ENCODE measurements at places on chromosomes 3 and 15.

DNA sequence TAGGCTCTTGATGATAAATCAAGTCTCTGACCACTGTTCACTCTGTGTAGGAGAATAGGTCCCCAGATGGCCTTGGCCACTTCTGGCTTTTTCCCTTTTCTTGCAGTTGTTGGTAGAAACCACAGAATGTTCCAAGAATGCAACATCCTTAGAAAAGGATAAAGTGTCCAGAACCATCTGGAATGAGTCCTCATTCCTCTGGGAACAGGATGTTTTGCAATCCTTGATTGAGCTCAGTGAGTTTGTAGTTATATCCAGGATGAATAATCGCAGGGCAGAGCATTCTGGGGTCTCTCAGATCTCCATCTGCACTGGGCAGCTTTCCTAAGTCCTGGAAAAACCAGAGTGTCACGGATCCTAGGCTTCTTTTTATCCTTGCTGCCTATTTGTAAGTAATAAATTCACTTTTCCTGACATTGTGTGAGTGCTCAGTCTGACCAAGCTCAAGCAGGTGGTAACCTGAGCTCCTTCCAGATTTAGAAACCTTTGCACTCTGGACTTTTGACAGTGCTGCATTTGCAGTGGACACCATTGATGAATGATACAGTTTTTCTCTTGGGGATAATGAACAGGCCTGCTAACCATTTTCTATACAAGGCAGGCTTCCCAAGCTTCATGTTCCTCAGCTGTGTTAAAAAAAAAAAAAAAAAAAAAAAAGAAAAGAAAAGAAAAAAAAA, 1028.6 kb downstream of the OTOL1 start:
- no peak for DNase-seq

DNA sequence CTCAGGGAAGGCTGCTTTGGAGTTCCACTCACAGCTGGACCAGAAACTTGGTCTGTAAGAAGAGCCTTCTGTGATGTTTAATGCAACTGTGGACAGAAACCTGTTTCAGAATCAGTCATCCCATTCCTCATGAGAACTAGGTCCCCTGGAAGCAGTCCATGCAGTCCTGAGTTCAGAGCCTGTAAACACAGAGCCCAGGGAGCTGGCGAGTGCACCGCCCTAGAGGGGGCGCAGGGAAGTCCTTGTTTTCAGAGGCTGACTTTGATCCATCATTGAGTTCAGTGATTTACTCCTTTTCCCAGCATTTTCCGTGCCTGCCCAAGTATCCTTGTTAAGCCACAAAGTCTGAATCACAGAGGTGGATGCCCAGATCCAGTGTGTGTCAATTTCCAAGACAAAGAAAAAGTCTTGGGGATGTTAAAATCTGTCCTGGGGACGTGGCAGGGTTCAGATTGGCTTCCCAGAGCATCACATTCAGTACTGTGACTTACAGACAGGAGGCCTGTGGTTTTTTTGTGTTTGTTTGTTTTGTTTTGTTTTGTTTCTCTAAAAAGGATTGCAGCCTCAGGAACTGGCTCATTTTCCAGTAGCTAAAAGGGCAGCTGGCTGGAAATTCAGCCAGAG, 9.8 kb upstream of the TXNRD3 start:
- DNase-seq = no peak

DNA sequence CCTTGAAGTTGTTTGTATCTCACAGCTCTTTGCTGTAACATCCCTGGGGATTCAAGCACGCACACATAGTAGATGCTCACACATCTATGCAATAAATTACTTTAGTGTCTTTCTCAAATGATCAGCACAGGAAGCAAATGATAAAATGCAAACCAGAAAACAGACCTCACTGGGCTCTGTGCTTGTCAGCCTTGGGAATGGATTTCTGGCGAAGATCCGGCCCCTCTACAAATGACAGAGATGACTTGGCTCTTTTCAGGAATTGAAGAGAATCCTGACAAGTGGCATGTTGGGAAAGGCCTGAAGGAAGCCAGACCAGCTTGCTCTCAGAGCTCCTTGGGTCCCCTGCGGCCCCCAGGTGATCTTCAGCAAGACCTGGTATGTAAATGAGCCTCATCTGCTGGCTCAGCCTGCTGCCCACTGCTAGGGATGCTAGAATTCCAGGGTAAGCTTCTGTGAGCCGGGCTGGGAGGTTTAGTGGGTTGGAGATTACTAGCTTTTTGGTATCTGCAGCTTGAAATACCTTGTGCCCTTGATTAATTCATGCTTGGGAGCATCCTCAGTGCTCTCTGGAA, 54.1 kb downstream of the LPP start:
- DNase-seq = no peak

DNA sequence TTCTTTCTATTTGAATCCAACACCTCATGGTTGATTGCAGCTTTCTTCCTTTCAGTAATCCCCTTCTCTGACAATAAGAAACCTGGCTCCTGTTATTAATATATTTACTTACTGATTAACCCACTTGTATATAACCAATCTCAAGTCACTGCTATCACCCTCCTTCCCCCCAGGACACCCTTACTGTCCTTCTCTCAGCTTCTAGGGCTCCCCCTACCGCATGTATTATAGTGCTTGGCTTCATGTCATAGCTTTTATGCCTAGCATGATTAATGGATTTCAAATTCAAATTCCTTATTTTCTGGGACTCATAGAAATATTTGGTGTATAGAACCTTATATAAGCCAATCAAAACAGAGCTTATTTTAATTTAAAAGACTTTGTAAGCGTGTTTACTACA, 75.7 kb upstream of the BNIP2 start:
- no peak for DNase-seq

DNA sequence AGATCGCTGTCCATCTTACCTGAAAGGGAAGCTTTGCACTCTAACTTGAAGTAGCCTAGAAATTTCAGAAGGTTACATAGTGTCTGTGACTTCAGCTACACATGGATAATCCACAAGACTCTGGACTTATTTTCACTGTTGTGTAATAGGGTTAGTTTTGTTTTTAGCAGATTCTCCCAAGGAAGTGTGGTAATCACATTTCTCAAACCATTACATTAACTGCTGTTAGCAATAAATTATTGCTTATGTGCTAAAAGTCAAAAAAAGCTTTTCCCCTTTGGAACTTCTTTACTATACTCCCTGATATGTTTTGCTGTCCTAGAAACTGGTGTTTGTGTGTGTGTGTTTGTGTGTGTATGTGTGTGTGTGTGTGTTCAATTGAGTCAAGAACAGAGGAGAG, 351.8 kb upstream of the TPRG1 start:
- DNase-seq = no peak

DNA sequence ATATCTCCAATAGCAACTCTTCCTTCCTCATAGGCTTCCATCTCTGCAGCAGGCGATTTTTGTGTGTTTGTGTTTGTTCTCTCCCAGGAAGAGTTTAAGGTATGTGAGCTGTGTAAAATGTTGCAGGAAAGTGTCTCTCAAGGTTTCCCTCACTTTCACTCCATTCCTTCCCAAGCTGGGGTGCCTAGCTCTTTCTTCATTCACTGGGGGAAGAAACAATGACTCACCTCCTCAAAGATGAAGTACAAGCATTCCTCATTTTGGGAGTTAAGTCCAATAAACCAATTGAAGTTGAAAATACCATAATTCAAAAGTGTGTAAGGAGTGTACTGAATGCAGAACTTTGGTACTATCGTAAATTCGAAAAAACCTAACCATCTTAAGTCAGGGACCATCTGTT, 422.7 kb upstream of the CFAP20DC start:
- no peak for DNase-seq

DNA sequence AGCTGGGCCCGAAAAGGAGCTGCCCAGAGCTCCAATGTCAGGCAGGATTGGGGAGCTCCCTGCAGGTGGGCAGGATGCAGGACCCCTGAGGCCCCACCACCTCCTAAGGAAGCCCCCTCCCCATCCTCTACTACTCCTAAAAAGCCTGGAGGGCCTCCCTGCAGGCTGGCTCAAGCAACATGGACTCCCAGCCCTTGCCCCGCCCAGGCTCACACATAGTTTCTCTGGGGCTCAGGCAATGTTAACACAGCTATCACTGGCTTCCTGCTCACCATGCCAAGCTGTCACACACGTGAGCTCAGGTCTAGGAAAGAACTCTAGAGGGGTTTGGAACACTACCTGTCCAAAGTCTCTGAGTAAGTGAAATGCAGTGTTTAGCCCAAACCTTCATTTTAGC, 65.4 kb upstream of the ZNF148 start:
- DNase-seq = no peak

DNA sequence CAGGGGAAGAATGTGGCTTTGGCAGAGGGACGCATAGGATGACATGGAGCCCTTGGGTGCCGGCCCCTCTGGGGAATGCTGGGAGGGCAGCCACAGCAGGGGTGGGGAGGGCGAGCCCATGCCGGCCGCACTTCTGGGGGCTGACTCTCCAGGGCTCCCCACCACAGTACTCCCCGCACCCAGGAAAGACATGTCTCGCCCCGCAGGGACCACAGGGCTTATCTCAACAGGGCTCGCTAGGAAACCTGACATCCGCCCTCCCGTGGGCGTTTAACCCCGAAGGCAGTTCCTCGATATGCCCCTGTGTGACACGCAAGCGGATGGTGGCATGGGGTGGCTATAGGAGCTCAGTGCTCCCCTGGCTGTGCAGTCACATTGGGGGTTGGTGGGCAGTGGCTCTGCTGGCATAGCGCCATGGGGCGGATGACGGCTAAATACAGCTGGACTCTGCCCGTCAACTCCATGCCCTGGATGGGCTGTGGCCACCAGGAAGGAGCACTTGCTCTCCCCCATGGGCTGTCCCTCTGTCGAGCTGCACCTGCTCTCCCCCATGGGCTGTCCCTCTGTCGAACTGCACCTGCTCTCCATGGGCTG, 141.4 kb downstream of the ADAMTS17 start:
- DNase-seq = no peak

DNA sequence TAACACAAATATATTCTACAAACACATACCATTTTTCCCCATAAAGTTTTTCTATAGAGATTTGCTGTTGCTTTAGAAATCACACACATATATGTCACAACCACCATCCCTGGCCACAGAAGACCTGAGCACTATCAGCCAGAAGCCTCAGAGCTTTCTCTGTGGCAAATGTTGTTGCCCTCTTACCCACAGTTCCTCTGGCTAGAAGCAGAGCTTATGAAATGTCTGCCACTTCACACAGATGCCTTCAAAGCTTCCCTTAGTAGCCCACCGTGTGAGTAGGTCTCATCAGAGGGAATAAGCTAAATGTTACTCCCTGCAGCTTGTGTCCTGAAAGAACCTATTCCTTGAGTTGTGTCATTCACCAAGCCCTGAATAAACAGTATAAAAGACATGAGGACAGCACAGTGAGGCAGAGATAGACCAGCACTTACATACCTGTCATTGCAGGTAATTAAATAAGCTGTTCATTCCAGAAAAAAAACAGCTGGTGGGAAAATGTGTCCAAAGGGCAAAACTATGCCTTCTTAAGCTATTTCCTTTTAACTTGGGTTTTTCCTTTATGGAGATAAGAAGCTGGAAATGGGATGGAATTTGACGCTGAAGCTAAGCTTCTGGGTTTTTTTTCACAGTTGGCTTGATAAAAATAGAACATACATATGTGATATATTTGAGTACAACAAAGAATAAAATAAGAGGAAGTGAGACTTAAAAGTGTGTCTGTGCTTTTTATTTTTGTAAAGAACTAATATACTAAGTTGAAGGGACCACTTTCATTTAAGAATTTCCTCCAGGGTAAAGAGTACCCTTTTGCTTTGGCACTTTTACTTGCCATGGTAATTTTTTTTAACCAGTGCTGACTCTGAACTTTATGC, 391.4 kb downstream of the KCNH8 start:
- no peak for DNase-seq

- DNase-seq = no peak
Observed at GRCh38 chr3:193348686-193349085, 29.9 kb downstream of the ATP13A5 start.

DNA sequence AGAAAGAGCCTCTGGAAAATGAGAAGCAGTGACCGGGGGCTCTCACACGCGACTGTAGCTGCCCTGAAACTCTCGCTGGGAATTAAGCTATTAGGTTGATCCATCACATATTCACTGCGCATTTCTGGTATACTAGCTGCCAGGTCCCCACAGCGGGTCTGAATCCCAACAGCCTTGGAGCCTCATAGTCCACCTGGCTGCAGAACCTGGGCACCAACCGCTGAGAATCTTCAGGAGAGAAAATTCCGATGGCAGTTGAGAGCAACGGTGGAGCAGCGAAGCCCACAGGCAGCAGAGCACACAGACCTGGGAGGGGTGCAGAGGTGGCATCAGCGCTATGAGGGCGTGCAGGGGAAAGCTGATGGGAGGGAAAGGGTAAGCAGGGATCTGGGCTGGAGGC, 75.1 kb downstream of the FAM174B start:
- no peak for DNase-seq

Data from NCI-H1105 (cell line).